Endodermal cell (in vitro differentiated cells): ENCODE measurements at places on chromosomes 1 and 21. TPM values are rescaled to one million over a fixed set of nuclear protein-coding genes. Genes with fewer than 3 reads are reported as not detected.
A peak's percentile ranks its signal among the peaks of the same experiment; 100 is the strongest.

GRCh38 chr1:209607102-209607794, 23.7 kb downstream of the CAMK1G start:
- no peak for DNase-seq

GRCh38 chr1:54671985-54672608, 30.5 kb downstream of the MROH7 start:
- DNase-seq = peak; percentile 94

DNA sequence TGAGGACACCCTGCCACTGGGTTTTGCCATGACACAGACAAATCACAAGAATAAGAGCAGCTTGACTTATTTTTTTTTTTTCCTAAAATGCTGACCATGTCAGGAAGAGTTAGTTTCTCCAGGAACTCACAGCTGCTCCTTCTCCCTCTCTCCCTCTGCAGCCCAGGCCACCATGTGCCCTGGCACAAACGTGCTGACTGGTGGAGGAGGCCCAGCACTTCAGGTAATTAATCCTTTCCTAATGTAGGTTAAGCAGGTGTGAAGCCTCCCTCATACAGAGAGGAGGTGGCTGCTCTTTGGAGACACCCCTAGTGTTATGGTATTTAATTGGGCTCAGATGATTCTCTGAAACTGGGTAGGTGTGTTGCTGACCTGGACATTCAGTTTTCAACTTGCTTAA, 129.8 kb upstream of the USH2A start:
- peak; percentile 71 for DNase-seq

DNA sequence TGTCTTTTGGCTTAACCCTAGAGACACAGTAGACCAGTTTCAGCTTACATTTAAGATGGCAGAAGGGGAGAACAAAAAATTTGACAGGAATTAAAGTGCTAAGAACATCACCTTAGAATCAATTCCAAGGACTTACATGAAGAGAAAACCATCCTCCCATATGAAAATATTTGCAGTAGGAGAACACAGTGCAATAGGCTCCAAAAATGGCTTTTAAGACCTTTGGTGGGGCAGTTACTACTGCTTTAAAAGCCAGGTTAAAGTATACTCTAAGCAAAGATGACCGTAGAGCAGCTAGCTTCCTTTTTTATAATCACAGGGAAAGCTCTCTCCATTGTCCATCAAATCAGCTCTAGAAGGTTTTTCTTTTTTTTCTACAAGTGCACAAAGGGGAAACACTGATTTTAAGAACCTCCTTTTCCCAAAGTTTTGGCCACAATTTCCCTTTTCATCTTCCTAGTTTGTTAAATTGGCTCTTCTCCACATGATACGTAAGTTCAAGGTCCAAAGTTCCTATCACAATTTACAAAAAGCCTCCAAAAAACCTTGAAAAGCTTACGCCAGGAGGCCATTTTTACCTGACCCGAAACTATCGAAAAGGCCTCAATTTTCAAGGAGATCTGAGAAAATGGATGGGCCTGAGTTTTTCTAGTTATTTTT, 3.3 kb downstream of the TXNIP start:
- DNase-seq = no peak

FAM131C gene
- total RNA-seq = 1.9 to 4.9 TPM (median 2.5 TPM) in 3 replicates
